HT1080 (cell line): ENCODE measurements at places on chromosomes 16 and 17.
A peak's percentile ranks its signal among the peaks of the same experiment; 100 is the strongest.

- DNase-seq, result no peak
Observed at GRCh38 chr17:77037943-77038342, 102.8 kb upstream of the SEC14L1 start.

GRCh38 chr17:66507103-66507923, 204.9 kb downstream of the PRKCA start:
- DNase-seq, result peak; percentile 72

- peak; percentile 80 for DNase-seq
Observed at GRCh38 chr17:57622683-57623433, 122.2 kb downstream of the CCDC182 start.

DNA sequence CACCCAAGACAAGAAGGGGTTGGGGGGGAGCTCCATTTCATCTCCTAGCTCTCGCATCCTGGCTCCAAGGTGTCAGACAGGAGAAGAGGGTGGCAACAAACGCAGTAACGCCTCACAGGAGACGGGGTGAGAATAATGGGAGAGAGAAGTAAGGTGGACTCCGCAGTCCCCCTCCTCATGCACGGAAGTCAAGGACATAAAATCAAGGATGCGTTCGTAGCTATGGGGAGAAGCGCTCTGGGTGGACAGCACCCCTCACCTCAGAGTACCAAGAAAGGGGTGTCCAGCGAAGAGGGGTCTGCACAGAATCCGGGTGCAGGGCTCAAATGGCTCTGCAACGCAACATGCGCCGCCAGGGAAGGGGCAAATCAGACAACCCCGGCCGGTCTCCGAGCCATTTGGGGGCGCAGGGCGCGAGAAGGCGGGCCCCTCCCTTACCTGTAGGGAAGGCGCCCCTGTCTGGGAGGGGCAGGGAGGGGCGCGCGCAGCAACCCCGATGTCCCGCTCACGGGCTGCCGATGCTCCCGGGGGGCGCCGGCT, 555 bp downstream of the HDAC5 start:
- no peak for DNase-seq

DNA sequence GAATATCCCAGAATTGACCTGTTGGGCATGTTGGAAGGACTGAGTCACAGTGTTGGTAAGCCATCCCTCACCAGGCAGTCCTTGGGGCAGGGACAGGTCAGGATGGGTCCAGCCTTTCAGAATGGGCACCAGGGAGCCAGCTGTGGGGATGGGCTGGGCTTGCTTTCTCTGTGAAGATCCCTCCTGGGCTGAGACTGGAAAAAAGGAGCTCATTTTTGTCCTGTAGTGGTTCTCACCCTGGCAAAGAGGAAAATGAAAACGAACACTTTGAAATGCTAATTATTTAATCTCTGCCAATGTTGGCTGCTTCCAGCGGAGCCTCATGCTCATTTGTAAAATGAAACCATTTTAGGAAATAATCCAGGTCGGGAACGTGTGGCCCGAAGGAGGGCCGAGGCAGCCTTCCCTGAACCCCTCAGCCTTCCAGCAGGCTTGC, 237.5 kb upstream of the SALL1 start:
- DNase-seq, result no peak

- DNase-seq, result no peak
Observed at GRCh38 chr17:3727041-3727440, 3.3 kb downstream of the HASPIN start.

DNA sequence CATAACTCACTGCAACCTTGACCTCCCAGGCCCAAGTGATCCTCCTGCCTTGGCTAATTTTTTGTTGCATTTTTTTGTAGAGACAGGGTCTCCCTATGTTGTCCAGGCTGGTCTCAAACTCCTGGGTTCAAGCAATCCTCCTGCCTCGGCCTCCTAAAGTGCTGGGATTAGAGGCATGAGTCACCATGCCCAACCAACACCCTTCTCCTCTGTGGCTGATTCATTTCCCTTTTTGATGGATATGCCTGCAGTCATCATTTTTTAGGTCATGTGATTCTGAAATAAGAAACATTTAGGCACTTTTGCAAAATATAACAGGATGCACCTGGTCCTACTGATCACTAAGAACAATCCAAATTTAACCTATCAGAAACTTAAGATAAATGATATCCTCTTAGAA, 44.0 kb upstream of the YPEL2 start:
- peak; percentile 81 for DNase-seq

DNA sequence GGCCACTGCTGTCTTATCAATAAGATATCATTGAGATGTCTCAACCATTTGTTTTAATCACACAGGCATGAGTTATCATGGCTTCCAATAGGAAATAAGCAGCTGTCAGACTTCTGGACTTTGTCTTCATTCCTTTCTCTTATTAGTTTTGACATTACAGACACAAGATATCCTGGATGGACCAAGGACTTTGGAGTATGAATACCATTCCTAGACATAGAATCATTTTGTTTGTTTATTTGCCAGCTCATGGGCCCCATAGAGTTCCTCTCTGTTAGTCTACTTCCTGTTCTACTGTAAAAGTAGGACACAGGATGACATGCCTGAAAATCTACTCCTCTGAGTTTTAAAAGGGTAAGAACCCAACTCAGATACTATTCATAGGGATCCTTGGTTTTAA, 77.7 kb upstream of the KCNJ16 start:
- DNase-seq, result peak; percentile 67

DNA sequence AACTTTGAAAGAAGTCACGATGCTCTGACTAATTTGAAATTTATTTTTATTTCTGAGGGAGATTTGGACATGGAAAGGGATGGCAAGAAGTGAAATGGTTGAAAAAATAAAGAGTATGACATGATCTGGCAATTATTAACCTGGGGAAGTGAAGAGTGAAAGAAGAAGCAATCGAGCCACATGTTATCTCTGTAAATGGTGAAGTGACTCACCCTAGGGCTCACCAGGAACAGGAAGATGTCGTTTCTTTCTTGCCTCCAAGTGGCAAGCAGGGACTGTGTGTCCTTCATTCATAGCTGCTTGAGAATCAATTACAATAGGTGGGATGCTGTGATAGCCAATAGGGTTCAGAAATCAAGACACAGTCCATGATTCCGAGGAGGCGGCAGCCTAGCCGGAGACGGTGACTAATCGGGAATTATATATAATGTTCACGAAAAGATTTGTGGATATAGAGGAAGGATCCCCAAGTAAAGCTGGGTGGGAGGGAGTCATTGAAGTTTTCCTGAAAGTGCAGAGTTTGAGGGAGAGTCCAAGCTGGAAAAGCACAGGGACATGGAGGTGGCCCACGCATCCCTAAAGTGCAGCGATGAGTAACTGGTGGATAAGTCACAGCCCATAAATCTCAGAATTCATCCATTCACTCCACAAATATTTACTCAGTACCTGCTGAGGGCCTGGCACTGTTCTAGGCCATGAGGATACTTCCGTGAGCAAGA, 18.2 kb upstream of the KRT20 start:
- peak; percentile 77 for DNase-seq

DNA sequence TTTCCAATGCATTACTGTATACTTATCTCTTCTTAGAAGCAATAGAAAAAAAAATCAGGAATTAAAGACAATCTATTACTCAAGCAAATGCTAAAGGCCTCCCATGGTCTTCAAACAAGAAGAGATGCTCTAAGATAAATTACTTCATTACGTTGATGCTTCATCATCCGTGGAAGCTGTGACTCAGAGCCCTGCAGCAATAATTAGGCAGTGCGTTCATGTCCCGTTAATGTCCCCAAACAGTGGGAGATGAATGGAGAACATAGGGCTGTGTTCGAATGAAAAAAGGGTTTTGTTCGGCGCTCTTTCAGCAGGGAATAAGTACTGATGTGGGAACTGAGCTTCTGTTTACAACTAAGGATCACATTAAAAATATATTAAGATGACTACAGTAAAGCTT, 15.9 kb upstream of the PDXDC1 start:
- DNase-seq, result no peak
